ENCODE measurements at places on chromosomes 2 and 18.

DNA sequence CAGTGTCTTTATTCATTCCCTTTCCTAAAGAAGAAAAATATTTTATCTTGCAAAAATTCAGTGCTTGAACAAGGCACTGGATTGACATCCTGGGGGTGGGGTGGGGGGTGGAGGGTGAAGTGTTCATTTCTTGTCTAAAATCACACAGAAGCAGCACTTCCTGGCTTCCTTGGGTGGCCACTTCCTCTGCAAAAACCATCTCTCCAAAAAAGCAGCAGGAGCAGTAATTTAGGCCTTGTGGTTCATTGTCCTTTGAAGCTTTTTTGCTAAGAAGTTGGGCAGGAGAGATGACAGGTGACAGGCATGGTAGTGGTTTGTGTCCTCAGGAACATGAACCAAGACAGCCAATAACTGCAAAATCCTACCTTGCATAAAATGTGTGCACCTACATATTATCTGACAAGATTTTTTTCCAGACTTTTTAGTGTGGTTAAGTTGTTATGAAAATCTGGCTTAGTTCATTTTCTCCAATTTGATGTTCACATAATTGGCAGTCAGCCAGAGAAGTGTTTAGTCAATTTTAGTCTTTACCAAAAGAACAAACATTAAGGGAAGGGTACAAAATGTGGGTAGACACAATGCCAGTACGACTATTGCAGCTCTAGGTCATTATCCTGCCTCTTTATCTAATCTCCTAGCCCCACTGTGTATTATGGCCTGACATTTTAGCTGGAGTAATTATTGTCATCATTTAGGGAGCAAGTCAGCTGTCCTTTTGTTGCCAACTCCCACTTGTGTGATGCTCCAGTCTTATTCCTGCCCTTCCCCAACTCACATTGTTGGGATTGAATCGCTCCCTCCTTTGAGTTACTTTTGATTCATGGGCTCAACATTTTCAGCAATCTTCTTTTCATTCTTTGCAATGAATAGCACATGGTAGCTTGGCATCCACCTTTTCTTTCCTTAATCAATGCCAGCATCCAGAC lies 177.2 kb downstream of the MYO3B start:
- no peaks in the 10 kb centered on the region for H3K4me1 ChIP-seq
- DNase-seq = no peak
- H3K27ac ChIP-seq = no peak overlapping the region
- no peaks in the 10 kb centered on the region for H3K27me3 ChIP-seq

GRCh38 chr2:222504719-222505118 lies 80.4 kb downstream of the SGPP2 start:
- no peaks in the 10 kb centered on the region for H3K36me3 ChIP-seq
- DNase-seq = no peak
- no peaks in the 10 kb centered on the region for H3K27me3 ChIP-seq
- H3K27ac ChIP-seq = no peak overlapping the region
- H3K4me3 ChIP-seq = no peak overlapping the region

DNA sequence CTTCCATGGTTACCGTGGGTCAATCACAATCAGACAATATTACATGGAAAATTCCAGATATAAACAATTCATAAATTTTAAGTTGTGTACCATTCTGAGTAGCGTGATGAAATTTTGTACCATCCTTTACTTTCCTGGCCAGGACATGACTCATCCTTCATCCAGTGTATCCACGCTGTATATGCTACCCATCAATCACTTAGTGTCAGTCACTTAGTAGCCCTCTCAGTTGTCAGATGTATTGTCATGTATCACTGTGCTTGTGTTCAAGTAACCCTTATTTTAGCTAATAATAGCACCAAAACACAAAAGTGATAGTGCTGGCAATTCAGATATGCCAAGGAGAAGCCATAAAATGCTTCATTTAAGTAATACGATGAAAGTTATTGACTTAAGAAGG lies 282.6 kb downstream of the CPS1 start:
- H3K4me1 ChIP-seq = no peaks in the 10 kb centered on the region
- no peaks in the 10 kb centered on the region for H3K27me3 ChIP-seq
- DNase-seq = no peak

DNA sequence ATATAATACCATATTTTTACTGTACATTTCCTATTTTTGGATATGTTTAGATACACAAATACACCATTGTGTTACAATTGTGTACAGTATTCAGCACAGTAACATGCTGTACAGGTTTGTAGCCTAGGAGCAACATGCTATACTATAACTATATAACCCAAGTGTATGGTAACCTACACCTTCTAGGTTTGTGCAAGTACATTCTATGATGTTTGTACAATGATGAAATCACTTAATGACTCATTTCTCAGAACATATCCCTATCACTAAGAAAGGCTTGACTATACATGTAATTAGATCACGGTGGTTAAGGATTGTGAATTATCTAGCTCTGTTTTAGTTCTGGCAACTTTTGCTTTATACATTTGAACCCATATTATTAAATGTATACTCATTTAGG lies 31.3 kb downstream of the NPHP1 start:
- no peaks in the 10 kb centered on the region for H3K36me3 ChIP-seq
- H3K27ac ChIP-seq = no peak overlapping the region
- no peaks in the 10 kb centered on the region for H3K27me3 ChIP-seq
- DNase-seq = no peak

DNA sequence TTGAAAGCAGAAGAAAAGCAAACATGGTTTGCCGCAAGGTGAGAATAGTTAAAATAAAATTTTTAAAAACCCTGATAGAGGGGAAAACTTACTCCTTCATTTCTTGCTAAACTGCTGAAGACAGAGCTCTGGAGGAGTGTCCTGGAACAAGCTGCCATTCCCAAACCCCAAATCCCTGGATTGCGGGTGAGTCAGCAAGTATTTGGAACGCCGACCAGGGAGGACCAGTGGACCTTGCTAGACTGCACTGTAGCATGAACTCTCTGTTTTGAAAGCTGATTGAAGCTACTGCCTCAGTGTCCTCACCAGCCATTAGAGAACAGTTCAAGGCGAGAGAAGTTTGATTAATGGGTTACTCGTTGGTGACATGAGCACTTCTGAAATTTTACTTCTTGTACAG lies 99.4 kb upstream of the RASGRP3 start:
- H3K27ac ChIP-seq = no peak overlapping the region
- H3K27me3 ChIP-seq = no peaks in the 10 kb centered on the region
- no peak overlapping the region for H3K4me3 ChIP-seq
- DNase-seq = no peak

DNA sequence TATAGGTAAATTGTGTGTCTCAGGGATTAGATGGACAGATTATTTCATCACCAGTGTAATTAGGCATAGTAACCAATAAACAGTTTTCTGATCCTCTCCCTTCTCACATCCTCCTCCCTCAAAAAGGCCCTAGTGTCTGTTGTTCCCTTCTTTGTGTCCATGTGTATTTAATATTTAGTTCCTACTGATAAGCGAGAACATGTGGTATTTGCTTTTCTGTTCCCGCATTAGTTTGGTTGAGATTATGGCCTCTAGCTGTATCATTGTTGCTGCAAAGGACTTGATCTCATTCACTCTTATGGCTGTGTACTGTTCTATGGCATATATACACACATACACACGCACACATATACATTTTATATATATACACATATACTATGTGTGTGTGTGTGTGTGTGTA lies 866.2 kb downstream of the CCDC85A start:
- H3K27me3 ChIP-seq = no peaks in the 10 kb centered on the region
- no peaks in the 10 kb centered on the region for H3K4me1 ChIP-seq
- H3K27ac ChIP-seq = no peak overlapping the region
- no peak overlapping the region for H3K4me3 ChIP-seq

DNA sequence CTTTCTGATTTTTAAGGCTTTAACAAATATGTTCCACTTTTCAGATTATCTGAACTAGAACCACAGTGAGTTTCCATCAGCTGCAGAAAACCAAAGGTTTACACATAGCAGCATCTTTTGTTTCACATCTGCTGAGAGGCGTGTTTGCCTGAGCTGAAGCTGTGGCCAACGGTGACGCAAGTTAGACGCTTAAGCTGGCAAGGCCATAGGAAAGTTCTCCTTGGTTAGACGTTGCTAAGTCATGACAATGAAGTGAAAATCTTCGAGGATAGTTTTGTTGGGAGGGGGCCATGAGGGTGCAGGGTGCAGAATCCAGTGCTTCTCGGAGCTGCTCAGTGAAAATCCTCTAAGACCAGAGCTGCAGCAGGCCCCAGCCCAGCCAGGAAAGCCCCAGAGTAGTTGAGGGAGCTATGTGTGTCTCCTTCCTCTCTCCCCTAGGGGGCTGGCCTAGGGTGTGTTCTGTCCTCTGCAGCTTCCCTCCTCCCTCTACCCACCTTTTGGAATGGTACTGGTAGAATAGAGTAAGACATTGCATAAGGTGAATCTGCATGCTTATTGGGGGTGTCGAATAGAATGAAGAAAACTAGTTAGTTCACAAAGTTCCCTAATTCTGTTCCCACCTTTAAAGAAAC lies 105.4 kb downstream of the FHOD3 start:
- H3K4me3 ChIP-seq = no peak overlapping the region
- peak overlapping the region; percentile 70 for H3K27ac ChIP-seq
- H3K4me1 ChIP-seq = no peaks in the 10 kb centered on the region
- peak; percentile 52 for DNase-seq
- no peaks in the 10 kb centered on the region for H3K36me3 ChIP-seq

GRCh38 chr2:9415516-9416169 lies 7.7 kb downstream of the ITGB1BP1 start:
- no peaks in the 10 kb centered on the region for H3K36me3 ChIP-seq
- H3K4me1 ChIP-seq = no peaks in the 10 kb centered on the region
- H3K27me3 ChIP-seq = no peaks in the 10 kb centered on the region
- no peak overlapping the region for H3K4me3 ChIP-seq
- peak overlapping the region; percentile 81 for H3K27ac ChIP-seq
- DNase-seq = no peak

DNA sequence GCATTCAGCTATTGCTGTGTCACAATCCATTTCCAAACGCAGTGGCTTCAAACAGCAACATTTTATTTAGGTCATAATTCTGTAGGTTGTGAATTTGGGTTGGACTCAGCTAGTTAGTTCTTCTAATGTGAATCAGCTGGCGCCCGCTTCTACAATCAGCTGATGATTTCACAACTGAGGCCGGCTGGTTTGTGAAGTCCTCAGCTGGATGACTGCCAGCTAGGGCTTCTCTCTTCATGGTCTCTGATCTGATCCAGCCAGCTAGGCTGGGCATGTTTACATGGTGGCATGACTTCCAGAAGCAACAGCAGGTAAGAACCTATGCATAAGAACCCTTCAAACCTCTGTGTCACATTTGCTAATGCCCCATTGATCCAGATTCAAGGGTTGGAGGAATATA lies 172.0 kb downstream of the SLC4A10 start:
- no peak overlapping the region for H3K4me3 ChIP-seq
- DNase-seq = no peak
- H3K27me3 ChIP-seq = no peaks in the 10 kb centered on the region
- no peaks in the 10 kb centered on the region for H3K36me3 ChIP-seq
- H3K27ac ChIP-seq = no peak overlapping the region

DNA sequence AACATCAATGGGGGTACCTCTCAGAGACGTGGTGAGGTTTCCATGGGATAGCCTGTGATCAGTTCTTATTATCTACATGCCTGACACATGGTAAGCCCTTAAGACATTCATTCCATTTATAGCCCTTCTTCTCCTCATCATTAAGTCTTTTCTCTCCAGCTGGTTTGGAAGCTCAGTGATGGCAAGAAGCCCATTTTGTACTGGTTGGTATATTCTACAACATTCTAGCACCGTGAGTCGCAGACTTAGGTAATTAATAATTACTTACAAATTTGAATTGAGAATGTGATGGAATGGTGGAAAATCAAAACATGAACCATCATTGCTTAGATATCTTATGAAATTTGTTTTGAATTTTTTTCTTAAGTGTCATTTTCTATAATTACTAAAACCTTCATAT lies 472.6 kb downstream of the DLGAP1 start:
- no peak for DNase-seq
- H3K36me3 ChIP-seq = no peaks in the 10 kb centered on the region
- no peak overlapping the region for H3K27ac ChIP-seq
- no peaks in the 10 kb centered on the region for H3K27me3 ChIP-seq
- no peak overlapping the region for H3K4me3 ChIP-seq

DNA sequence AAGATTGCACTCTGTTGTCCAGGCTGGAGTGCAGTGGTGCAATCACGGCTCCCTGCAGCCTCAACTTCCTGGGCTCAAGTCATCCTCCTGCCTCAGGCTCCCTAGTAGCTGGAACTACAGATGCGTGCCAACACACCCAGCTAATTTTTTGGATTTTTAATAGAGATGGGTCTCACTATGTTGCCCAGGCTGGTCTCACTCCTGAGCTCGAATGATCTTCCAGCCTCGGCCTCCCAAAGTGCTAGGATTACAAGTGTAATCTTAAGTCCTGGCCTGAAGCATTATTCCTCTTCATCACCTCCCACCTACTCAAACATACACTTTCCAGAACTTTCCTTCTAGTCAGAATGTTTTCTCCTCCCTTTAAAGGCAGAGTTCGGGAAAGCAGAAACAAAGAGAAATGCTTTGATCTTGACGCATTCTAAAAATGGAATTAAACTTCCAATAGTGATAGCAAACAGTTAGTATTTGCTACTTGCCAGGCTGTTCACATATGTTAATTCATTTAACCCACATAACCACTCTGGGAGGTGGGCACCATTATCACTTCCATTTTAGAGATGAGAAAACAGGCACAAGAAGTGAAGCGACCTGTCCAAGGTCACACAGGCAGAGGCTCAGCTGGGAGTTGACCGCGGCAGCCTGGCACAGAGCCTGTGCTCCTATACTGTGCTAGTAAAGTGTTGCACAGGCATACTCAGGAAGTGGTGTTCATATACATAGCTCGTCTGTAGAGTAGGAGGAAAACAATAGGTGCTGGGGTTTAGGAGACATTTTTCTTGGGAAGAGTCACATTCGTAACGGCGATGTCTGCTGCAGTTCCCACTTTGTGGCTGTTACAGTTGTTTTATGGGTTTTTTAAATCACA lies 24.6 kb downstream of the TEX44 start:
- peaks cover 16% of the 10 kb centered on the region for H3K4me1 ChIP-seq
- no peak overlapping the region for H3K4me3 ChIP-seq
- no peaks in the 10 kb centered on the region for H3K27me3 ChIP-seq
- H3K36me3 ChIP-seq = no peaks in the 10 kb centered on the region
- H3K27ac ChIP-seq = peak overlapping the region; percentile 70

GRCh38 chr18:38654946-38655345 lies 1089.3 kb upstream of the CELF4 start:
- no peak overlapping the region for H3K27ac ChIP-seq
- DNase-seq = no peak
- no peaks in the 10 kb centered on the region for H3K27me3 ChIP-seq
- H3K4me3 ChIP-seq = no peak overlapping the region

DNA sequence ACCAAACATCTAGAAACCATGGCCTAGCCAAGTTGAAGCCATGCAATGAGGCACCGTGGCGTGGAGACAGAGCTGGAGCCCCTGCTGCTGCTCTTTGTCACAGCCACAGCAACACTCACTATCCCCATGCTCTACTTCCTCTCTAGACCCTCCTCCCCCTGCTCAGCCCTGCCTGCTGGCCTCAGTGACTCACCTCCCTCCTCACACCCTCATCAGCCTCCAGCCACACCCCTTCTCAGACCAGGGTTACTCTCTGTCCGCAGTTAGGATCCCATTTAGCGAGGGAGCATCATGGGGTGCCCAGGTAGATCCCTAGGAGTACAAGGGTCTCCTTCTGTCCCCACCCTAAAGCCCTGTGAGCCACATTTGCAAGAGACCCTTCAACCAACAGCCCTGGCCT lies 25.4 kb upstream of the SOX11 start:
- no peak overlapping the region for H3K27ac ChIP-seq
- H3K36me3 ChIP-seq = no peaks in the 10 kb centered on the region
- no peaks in the 10 kb centered on the region for H3K27me3 ChIP-seq
- no peak overlapping the region for H3K4me3 ChIP-seq
- no peak for DNase-seq
- H3K4me1 ChIP-seq = no peaks in the 10 kb centered on the region

- H3K27me3 ChIP-seq = no peaks in the 10 kb centered on the region
- H3K36me3 ChIP-seq = no peaks in the 10 kb centered on the region
- no peak for DNase-seq
- H3K4me1 ChIP-seq = no peaks in the 10 kb centered on the region
- H3K4me3 ChIP-seq = no peak overlapping the region
Measured at GRCh38 chr2:8169443-8169842, 512.4 kb upstream of the ID2 start.

Measured in breast epithelium (tissue), 4 donors.